Activated CD4-positive, alpha-beta T cell treated with anti-CD3 and anti-CD28 coated beads, Interleukin-2, amount 50 U/mL, for 24 hours (primary cell): ENCODE measurements at places on chromosomes 4 and X.

GRCh38 chr4:16007471-16008095, 44.6 kb upstream of the FGFBP2 start:
- DNase-seq, result no peak

DNA sequence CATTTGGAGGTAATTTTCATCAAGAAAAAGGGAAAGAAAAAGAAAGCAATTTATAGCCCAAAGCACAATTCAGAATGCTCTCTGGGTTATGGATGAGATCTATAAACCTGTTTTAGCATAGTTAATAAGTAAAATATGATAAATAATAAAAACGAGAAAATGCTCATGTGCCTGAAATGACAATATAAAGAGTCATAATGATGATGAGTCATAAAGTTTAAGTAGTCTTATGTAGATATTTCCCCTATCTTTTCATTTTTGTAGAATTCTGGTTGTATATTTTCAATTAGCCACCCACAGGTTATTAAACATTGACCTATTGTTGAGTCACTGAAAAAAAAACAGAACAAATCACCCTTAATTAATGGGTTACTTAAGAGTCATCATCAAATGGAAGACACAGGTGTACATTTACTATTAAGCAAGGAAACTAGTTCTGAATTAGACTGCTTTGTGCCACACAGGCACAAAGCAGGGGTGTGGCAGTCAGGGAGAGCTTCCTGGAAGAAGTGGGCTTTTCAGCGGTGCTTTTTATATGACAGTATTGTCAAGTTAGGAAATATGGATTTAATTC, 29.3 kb downstream of the BEND4 start:
- DNase-seq, result no peak

GRCh38 chrX:152819732-152820131, 10.8 kb downstream of the CETN2 start:
- DNase-seq, result no peak

- DNase-seq, result no peak
These were observed 11.5 kb downstream of the HAND2 start for GRCh38 chr4:173518425-173519102.

GRCh38 chr4:181225616-181226261, 1017.5 kb upstream of the TENM3 start:
- no peak for DNase-seq

DNA sequence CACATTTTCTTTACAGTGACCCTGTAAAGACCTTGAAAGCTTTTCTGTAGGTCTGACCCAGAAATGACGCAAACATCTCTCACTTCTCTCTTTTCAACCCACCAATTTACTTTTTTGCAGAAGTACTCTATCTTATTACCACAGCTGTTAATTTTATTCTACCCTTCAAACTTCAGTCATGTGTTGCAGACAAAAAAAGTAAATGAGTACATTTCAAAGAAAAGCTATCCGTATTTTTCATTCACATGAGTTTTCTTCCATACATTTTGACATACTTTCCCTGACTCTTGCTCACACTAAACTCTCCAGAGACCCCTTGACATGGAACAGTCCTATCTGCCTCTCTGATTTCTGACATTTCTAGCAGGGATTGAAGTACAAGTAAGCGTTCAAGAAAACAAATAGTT, 51.7 kb downstream of the SLC7A11 start:
- no peak for DNase-seq

GRCh38 chr4:169207436-169208089, 63.2 kb downstream of the SH3RF1 start:
- no peak for DNase-seq
